Activated effector memory CD4-positive, alpha-beta T cell treated with Interleukin-2 at 50 U/mL for 16 hours (primary cell): ENCODE measurements at places on chromosomes 6 and 20.

DNA sequence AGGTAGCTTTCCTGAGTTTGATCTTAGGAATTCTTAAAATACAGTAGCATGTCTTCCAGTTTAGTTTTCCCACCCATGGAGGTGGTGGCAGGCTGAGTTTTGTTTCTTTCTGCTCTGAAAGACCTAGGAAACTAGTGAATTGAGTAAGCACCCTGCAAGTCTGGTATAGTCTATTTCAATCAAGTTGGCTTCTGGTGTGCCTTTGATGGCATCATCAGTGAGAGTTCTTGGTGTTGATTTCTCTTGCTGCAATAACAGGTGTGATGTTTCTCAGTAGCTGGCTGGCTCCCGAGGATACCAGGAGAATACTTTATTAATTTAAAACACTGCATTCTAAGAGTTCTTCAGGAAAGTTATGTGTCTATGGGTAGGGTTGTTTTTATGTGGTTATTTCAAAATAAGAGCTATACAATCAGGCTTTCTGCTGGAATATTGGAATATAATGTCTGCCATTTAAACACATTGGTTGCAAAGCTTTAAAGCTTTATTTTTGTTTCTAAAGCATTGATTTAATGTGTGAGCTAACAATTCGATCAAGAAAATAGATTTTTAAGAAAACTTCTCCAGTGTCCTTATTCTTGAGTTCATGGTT is 19.0 kb downstream of the VAPB start:
- DNase-seq: no peak

- DNase-seq: no peak
Measured at GRCh38 chr20:48970681-48971365, 49.3 kb downstream of the ARFGEF2 start.

DNA sequence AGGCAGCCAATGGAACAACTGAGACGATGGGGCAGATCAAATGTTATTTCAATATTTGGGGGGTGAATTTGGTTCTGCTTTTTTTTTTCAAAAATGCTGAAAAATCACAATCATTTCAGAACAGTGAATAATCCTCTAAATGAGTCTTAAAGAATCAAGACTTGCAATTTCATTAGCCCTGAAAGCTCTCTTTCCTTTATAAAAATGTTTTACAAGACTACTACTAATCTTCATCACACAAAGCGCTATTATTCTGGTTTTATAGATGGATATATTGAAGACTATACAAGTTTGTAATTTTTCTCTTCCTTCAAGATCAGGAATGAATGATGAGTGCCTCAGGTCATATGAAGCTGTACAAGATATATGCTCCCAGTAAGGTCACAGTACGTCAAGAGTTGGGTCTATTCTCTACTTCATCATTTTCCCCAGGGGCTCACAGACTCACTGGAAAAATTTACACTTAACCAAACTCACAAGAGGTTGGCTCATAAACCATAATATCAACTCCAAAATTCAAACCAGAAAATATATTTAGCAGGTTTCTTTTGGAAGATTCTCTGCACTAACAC is 19.5 kb downstream of the RNF24 start:
- no peak for DNase-seq

GRCh38 chr6:111871725-111872400 is 1.4 kb downstream of the FYN start:
- DNase-seq: no peak

GRCh38 chr6:130906736-130907381 is 79.7 kb downstream of the SMLR1 start:
- DNase-seq: no peak

GRCh38 chr20:63433756-63434531 is 38.5 kb downstream of the KCNQ2 start:
- DNase-seq: no peak

- no peak for DNase-seq
Measured at GRCh38 chr20:48393311-48393685, 434.5 kb downstream of the PREX1 start.

GRCh38 chr20:58420798-58421496 is 31.9 kb downstream of the VAPB start:
- no peak for DNase-seq

- no peak for DNase-seq
Measured at GRCh38 chr6:20811109-20811761, 277.0 kb downstream of the CDKAL1 start.

- DNase-seq: no peak
Measured at GRCh38 chr6:16909658-16910360, 148.5 kb upstream of the ATXN1 start.

GRCh38 chr6:100126790-100127484 is 132.9 kb upstream of the MCHR2 start:
- DNase-seq: no peak

DNA sequence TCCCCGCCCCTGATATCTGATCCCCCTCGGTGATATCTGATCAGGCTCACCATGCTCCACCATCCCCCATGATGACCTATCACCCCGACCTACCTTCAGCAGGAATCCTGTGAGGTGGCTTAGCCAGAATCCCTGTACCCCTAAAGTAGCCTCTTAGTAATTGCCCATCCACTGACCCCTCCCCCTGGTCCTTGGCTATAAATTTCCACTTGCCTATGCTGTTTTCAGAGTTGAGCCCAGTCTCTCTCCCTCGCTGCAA is 177.5 kb upstream of the GGTLC1 start:
- DNase-seq: no peak

- no peak for DNase-seq
Measured at GRCh38 chr6:138680085-138680484, 93.5 kb upstream of the CCDC28A start.

GRCh38 chr6:97049253-97050011 is 124.9 kb downstream of the KLHL32 start:
- DNase-seq: no peak

DNA sequence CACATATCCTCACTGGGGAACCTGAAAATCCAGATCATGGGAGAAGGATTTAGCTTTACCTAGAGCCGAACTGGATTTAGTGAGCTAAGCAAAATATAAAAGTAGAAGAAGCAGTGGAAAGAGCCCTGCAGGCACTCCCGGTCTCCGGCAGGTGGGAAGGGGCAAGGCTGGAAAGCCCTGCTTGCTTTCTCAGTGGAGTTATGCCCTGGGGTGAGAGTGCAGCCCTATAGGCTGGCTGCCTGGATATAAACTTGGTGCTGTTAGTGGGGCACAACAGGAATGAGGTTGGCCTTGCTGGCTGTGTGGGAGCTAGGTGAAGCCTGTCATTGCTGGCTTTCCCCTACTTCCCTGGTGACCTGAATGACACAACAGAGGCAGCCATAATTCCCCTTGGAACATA is 122.0 kb downstream of the CDK19 start:
- no peak for DNase-seq

DNA sequence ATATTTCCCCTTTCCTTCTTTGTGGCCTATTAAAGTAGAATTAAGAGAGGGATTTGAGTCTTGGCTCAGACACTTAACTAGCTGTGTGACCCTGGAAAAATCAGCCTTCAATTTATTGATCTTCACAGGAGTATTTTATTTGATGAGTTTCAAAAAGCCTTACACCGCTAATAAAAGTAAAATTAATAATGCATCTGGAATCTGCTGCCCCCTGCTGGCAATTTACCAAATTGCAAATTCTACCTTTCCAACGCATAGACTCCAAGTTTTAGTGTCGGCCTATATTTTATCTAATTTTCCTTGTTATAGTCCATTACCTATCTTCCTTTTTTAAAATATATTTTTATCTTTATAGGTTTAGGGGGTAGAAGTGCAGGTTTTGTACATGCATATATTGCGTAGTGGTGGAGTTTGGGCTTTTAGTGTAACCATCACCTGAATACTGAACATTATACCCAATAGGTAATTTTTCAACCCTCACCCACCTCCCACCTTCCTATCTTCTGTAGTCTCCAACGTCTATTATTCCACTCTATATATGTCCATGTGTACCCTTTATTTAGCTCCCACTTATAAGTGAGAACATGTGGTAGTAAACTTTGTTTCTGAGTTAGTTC is 46.3 kb downstream of the GOPC start:
- peak; percentile 34 for DNase-seq
